ENCODE measurements at places on chromosomes 5 and 9. TPM values are rescaled to one million over a fixed set of nuclear protein-coding genes. Genes with fewer than 3 reads are reported as not detected.

- H3K4me1 ChIP-seq, result no peaks in the 10 kb centered on the region
- no peak for DNase-seq
- H3K27me3 ChIP-seq, result no peaks in the 10 kb centered on the region
- no peak overlapping the region for H3K4me3 ChIP-seq
- no peaks in the 10 kb centered on the region for H3K36me3 ChIP-seq
- no peak overlapping the region for H3K27ac ChIP-seq
Measured at GRCh38 chr5:151647320-151647861, 39.3 kb downstream of the SPARC start.

DNA sequence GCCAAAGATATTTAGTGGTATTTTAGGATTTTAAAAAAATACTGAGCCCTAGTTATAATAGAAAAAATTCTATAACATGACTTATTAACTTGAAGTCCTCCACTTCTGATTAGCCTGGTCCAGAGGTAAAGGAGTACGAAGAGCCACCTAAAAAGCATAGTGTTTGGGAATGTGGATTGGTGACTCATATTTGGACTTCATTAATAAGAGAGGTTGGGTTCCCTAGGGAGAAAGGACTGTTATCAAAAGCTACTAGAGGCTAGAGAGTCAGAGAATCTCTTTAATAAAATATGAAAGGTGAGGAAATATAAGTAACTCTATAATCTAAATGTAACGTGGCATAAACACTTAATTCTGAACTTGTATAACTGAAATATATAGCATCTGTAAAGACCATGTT lies 180.7 kb upstream of the TARS1 start:
- no peak for DNase-seq
- no peaks in the 10 kb centered on the region for H3K36me3 ChIP-seq
- no peaks in the 10 kb centered on the region for H3K4me1 ChIP-seq
- H3K27me3 ChIP-seq, result no peaks in the 10 kb centered on the region
- H3K4me3 ChIP-seq, result no peak overlapping the region
- no peak overlapping the region for H3K27ac ChIP-seq

- H3K36me3 ChIP-seq, result no peaks in the 10 kb centered on the region
- H3K27me3 ChIP-seq, result no peaks in the 10 kb centered on the region
- H3K4me1 ChIP-seq, result no peaks in the 10 kb centered on the region
- DNase-seq, result no peak
Measured at GRCh38 chr5:51696122-51696521, 312.9 kb downstream of the ISL1 start.

The GPR151 gene
- not detected for total RNA-seq

The CYSRT1 gene
- total RNA-seq, result 1.7 TPM

The OLFM1 gene
- total RNA-seq, result not detected
